ENCODE measurements at places on chromosomes 7 and 10.

DNA sequence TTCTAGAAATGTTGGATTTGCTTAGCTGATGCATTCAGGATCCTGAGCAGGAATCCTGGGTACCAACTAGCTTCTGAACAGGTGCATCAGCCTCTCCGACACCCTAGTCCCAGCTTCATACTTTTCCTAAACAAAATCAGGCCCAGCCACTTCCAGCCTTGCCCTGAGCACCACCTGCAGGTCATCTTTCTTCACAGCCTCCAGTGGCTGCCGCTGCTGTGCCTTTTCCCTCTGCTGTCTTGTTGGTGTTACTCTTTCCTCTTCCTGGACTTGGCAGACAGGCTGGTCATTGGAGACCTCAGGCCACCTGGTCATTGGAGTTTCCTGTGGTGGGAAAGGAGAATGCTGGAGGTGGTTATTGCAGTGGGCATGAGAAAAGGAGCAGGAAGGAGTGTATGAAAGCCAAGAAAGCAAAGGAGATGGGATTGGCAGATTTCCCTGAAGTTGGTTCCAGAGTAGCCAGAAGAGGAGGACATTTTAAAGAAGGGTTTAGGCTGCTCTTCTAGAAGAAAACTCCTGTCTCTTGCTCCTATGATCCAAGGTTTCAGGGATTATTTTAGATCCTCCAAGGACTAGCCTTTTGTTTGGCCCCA is 48.2 kb upstream of the NFKB2 start:
- no peak for DNase-seq

GRCh38 chr7:119647286-119647685 is 625.7 kb upstream of the KCND2 start:
- no peak for DNase-seq

- DNase-seq = no peak
These were observed 48.8 kb upstream of the CD36 start for GRCh38 chr7:80589631-80590030.

DNA sequence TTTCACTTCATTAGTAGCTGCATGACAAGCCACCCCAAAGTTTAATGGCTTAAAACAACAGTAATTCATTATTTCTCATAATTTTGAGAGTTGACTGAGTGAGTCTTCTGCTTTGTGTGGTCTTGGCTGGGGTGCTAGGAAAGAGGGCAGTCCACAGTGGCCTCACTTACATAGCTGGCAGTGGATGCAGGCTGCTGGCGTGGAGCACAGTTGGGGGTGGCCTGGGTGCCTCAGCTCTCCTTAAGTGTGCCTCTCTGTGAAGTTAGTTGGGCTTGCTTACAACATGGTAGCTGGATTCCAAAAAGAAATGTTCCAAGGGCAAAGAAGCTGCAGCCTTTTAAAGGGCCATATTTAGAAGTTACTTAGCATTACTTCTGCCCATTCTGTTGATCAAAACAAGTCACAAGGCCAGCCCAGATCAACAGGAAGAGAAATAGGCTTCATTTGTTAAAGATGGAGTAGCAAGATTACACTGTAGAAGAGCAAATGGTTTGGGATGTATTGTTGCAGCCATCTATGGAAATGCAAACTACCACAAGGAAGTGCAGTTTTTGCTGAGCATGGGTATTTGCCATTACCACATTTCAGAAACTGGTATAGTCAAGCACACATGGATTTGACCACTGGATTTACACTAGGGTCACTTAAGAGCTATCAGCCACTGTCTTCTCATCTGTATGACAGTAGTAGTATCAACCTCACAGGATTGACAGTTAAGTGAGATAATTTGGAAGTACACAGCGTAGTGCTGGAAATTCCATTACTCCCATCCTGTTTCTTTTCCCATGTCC is 33.6 kb downstream of the ZEB1 start:
- no peak for DNase-seq

GRCh38 chr7:27960415-27960814 is 220.2 kb downstream of the JAZF1 start:
- DNase-seq = no peak

GRCh38 chr10:71437537-71438092 is 40.9 kb downstream of the CDH23 start:
- no peak for DNase-seq

DNA sequence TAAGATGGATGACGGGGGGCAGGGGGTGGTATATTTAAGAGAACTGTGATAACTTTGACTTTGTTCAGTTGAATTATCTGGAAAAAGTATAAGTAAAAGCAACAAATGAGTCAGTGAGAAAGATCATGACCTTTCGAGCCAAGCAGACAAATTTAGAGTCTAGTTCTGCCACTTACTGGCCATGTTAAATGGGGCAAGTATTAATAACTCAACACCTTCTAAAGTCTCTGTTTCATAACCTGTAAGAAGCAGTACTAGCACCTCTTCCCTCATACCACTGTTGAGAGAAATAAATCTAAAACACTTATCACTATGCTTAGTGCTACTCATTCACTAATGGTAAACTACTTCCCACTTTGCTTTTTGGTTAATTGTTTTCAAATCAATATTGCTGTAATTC is 604.4 kb upstream of the LRRN3 start:
- DNase-seq = no peak

DNA sequence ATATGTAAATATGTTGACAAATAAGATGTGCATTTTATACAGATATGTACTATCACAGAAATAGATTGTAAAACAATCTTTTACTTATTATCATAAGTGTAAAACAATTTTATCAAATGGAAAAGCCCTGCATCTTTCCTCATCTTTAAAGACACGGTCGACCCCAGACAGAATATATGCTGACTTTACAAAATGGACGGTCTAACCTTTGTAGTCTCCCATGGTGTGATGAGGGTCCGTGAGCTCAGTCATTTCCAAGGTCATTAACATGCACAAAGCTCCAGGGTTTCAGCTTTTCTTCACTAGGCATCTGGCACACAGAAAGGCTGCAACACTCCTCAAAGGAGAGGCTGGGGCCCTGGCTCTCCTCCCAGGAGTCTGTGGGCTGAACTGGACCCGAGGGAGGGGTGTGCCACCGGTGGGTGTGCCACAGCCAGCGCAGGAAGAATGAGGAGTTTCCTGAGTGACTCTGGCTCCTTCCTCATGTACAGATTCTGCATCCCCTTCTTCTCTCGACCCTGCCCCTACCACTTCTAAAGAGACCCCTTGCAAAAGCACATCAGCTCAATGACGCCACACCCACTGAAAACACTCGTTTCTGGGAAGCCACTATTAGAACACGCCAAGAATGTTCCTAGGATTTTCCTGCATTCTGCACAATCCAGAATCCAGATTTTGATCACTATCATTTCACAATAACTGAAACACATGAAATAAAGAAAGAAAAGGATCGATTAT is 26.2 kb upstream of the ABLIM1 start:
- DNase-seq = no peak

DNA sequence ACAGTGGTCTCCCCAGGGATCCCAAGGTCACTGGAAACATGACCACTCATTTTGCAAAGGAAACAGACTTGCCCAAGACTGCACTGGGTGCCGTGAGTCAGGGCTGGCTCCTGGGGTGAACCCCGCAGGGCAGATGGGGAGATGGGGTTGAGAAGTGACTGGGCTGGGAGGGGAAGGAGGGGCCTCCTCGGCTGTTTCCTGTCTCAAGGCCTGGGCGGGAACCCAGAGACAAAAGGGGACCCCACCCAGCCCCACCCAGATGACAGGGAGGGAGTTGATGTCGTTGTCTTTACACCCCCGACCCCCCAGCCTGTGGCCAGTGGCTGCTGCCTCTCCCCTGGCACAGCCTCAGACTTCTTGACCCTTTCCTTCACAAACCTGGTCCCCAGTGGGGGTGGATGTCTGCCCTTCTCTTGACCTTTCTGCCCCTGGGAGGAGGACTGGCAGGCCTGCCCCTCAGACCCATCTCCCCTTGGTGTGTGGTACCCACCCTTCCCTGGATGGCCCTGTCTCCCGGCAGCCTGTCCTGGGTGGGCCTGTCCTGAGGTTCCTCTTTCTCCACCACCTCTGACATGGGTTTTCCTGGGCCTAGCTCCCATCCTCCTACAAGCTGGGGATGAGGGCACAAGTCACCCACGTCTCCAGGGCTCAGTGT is 1.4 kb downstream of the MYO1G start:
- DNase-seq = no peak

DNA sequence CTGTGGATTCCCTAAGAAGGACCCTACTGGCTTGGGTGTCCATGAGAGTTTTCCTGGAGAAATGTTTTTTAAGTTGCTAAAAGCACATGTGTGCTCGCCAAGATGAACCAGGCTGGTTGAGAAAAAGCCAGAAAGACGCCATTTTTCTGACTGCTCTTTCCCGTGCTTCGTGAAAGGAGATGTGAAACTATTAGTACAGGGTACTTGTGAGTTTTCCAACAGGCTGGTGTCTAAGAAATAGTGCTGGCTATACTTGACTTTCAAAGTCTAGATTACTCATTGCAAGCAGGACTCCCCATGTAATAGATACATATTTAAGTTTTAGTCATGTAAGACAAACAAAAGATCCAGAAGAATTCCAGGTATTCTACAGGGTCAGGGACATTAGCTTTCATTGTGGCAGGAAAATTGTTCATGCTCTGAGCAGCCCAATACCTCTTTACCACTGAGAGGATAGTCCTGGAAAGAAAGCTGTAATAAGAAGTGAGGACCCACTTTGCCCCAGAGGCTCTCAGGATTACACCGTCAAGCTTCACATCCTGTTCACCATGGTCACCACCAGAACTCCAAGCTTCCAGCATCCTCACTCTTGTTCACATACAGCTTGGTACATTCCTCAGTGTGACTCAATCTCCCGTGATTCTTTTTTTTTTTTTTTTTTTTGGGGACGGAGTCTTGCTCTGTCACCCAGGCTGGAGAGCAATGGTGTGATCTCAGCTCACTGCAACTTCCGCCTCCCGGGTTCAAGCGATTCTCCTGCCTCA is 43.8 kb upstream of the ICA1 start:
- DNase-seq = no peak

DNA sequence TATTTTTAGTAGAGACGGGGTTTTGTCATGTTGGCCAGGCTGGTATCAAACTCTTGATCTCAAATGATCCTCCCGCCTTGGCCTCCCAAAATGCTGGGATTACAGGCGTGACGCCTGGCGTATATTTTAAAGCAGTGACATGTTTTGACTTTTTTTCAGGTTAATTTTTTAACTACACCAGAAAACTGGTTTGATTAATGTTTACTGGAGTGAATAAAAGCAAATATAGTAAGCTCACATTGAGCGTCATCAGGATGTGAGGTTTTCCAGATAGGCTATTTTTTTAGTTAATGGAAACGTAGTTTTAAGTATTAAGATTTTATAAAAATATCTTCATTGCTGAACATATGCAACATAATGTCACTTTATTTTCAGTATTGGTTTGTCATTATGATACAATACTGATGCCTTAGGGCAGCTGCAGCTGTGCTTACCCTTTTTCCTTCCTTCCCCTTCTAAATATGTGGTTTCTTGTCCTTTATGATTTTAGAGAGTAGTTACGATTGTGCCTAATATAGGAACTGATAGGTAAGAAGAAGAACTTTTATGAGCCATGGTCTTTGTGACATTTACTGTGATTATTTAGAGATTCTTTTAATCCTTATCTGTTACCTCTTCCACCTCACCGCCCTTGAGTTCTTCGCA is 37.3 kb downstream of the TMEM60 start:
- no peak for DNase-seq

DNA sequence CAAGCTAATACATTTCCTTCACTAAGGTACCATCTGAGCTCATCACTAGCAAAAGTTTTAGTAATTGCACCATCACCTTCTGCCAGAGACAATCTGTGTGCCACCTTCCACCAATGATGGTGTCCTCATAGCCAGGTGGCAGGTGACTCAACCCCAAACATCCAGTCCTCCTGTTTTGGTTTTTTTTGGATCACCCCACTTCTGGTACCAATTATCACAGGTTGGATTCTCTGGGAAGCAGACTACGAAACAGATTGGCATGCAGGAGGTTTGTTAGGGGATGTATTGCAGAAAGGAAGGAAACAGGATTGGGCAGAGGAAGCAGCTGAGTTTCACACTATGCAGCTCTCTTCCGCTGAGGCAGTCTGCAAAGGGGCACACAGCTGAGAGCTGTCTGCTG is 4.5 kb upstream of the TACC2 start:
- no peak for DNase-seq

GRCh38 chr10:72260976-72261783 is 12.5 kb upstream of the DDIT4 start:
- no peak for DNase-seq

DNA sequence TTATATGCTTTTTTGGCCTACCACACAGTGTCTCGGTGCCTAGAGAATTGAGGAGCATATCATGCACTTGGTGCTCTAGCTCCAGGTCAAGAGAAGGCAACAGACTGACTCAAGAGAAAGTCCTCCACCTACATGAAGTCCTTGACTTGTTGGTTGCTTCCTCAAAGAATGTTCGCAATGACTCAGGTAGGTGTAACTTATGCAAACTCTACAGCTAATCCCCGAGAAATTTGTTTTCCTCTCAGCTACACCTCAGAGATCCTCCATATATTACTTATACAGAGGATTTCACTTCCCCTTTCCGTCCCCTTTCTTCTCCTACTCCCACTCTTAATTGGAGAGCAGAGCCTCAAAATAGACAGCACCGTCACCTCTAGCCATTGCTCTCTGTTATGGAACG is 1013.1 kb downstream of the KCNMA1 start:
- no peak for DNase-seq

DNA sequence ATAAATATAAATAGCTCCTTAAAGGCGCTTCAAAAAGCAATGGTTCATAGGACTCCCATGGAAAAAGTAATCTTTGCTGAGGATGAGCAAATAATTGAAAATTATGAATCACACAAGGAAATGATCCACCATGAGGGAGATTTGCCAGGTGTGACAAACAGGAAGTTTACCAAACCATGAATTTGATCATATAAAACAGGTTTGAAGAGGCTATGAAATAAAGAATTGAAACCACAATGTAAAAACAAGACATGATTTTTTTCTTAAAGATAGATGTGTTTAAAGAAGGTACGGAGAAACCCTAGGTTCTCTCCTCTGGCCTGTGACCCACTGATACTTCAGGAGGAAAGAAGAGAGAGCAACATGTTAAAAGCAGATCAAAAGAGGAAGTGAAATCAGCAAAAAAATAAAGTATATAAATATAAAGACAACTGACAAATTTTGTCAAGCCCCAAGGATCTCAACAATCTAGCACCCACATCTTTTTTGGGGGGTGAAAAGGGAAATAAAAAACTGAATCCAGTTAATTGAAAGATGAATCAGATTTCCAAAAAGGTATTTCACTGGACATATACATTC is 111.3 kb upstream of the ASAH2 start:
- no peak for DNase-seq

GRCh38 chr10:91883549-91884444 is 25.5 kb downstream of the FGFBP3 start:
- DNase-seq = peak; percentile 14

All from occipital lobe (tissue), 3 donors.